Activated B cell treated with CpG ODN at 0.5 μM for 24 hours (primary cell): ENCODE measurements at places on chromosomes 2 and 18.

DNA sequence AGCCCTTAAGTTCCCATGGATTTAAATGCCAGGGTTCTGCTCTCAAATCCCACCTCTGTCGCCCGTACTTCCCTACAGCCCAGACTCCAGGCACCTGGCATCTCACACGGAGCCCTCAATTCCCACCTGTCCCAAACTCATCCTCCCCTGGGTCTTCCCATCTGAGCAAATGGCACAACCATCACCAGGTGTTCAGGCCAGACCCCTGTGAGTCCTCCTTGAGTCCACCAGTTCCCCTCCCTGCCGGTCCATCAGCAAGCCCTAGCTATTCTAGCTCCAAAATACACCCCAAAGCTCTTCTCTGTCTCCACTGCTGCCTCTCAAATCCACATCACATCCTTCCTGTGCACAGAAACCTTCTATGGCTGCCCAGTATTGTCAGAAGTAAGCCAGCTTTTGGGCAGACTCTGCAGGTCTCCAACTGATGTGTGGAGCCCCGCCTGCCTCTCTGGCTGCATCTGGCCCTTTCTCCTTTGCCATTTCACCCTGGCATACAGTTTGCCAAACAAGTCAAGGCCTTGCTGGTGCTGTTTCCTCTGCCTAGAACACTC, 67.7 kb downstream of the DNMT3A start:
- DNase-seq, result no peak

DNA sequence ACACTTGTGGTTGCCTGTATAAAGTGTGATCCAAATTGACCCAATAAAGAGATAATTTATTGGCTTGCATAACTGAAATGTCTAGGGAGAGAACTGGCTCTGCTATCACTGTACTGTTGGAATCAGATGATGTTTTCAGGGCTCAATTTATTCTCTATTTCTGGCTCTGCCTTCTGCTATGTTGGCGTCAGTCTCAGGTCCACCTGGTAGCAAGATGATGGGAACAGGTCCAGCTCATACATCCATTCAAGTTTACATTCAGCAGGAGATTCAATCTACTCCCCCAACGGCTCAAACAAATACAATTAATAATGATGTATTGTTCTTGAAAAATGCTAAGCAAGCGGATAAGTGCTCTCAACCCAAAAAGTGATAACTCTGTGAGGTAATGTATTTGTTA, 297.7 kb upstream of the SYT4 start:
- DNase-seq, result no peak

- no peak for DNase-seq
These were observed 225.4 kb downstream of the LRRTM4 start for GRCh38 chr2:77296791-77297190.

DNA sequence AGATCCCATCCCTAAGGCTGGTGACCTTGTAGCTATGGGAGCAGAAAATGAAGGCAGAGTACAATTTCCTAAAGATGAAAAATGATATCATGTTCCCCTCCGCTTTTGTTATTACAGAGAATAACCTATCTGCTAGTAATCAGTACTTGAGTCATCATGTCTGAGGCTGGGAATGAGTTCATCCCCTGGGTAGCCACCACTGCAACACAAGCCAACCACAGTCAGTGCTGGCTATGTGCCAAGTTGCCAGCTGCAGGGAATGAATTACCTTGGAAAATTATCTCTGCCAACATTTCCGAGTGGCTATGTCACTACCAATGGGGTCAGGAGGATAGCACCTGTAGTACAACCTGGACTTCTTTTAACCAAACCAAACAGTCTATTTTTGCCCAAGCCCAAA, 1094.7 kb upstream of the DDX18 start:
- no peak for DNase-seq

DNA sequence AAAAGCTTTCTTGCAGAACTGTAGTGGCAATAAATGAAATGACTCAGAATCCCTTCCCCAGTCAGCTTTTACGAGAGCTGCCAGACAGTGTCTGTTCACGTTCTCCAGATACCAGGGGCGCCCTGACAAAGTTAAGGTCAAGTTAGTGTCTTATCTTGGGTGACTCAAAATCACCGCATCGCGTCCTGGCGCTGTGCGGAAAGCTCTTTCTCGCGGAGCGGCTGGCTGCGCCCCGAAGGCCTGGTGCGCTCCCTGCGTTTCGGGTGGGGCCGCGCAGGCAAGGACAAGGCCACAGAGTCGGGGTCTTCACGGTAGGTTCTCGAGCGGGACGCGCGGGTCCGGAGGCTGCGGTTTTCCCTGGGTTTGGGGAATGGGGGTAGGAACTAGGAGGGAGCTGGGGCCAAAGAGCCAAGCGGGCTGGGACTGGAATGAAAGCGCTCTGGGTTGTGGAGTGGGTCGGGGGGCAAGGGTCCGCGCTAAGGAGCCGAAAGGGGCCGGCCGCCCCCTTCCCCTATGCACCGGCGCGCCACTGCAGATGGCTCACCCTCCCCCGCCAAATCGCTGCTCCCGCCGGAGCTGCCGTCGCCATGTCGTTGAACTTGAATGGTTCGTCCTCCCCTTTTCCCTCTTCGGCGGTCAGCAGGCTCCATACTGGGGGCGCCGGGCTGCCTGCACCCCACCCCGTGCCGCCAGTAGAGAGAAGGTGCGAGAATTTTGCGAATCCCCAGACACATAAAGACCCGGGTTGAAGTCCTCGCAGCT, 2.6 kb upstream of the HOXD11 start:
- no peak for DNase-seq

DNA sequence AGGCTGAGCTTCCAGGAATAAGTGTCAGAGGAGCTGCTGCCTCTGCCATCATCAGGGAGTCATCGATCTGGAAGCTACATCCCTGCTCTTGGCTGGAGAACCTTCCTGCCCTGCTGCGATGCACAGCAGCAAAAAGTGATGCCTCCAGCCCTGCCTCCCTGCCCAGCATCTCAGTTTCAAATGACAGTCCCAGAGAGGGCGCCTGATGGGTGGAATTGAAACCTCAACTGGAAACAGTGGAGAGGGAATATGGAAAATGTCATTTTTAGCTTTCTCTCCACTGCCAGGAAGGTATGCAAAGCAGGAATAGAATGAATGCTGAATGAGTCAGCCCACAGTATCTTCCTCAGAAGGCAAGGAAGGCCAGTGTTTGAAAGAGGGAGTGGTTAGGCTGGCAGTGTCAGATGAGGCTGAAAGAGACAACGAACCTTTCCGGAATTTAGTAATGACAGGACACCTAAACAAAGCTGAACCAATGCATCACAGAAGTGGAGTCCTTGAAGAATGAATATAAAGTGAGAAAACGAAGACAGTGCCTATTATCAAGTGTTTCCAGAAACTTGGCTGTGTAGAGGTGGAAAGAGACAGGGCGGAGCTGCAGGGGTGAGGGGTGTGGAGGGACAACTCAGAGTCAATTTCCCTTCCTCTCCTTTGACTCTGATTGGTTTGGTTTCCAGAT, 153.9 kb upstream of the NDUFV2 start:
- DNase-seq, result no peak

DNA sequence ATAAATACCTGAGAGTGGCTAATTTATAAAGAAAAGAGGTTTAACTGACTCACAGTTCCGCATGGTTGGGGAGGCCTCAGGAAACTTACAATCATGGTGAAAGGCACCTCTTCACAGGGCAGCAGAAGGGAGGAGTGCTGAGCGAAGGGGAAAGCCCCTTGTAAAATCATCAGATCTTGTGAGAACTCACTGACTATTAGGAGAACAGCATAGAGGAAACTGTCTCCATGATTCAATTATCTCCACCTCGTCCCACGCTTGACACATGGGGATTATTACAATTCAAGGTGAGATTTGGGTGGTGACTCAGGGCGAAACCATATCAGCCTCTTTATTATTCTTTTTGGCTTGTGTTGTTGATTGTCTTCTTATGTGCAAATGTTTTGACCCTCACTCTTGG, 76.2 kb downstream of the WDR7 start:
- no peak for DNase-seq

DNA sequence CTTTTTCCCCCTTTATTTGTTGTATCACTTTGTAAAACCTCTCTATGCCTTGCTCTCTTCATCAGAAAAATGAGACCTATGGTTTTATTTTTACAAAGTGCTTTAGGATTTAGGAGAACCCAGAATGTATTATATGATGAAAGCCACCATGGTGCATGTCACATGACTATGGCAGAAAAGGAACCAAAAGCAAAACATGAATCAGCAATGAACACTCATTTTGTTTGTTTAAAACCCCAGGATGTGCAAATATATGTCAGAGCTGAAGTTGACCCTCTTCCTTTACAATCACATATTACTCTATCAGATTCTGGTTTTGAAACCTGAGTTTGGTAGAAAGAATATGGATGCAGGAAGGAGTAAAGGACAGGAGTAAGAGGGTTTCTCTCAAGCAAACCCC, 70.0 kb downstream of the FIGN start:
- DNase-seq, result no peak

GRCh38 chr2:26645762-26646161, 4.6 kb upstream of the CIB4 start:
- no peak for DNase-seq

GRCh38 chr2:195442458-195443175, 214.4 kb upstream of the SLC39A10 start:
- no peak for DNase-seq

DNA sequence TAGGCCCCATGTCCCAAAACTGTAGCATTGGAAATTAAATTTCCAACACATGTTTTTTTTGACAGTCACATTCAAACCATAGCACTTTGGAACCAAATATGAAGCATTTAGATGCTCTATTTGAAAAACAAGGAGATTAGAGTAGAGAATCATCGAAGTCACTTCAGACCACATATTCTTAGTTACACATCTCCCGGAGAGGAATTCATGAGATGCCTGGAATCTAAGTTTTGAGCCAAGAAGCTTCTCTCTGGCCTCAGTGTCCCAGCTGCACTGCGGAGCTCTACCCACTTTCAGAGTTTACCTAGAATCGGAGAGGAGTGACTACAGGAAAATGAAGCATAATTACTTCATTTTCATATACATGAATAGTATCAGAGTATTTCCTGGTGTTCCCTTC, 385.9 kb downstream of the TNS1 start:
- DNase-seq, result no peak

DNA sequence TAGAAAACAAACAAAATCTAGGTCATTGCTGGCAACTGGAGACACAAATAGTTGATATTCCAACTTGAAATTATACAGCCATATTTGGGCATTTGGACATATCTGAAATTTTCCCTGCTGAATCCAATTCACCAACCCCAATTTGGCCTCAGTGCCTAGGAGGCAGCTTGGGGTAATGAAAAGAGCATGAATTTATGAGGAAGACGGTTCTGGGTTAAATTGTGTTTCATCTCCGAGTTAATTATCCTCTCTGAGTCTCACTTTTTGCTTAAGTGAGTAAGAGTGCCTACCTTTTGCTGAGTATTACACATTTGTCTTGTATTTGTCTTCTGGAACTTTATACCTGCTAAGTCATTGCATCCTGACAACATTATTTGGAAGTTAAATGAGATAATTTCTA, 1906.8 kb upstream of the PIK3C3 start:
- no peak for DNase-seq

DNA sequence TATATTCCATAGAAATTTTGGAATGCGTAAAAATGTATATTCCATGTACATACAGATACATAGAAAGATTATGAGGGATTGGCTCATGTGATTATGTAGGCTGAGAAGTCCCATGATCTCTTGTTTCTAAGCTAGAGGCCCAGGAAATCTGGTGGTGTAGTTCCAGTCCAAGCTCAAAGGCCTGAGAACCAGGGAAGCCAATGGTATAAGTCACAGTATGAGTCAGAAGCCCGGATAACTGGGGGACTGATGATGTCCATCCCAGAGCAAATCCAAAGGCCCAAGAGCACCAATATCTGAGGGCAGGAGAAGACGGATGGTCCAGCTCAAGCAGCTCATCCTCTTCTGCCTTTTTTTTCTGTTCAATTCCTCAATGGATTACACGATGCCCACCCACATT, 385.0 kb upstream of the KLHL29 start:
- no peak for DNase-seq

DNA sequence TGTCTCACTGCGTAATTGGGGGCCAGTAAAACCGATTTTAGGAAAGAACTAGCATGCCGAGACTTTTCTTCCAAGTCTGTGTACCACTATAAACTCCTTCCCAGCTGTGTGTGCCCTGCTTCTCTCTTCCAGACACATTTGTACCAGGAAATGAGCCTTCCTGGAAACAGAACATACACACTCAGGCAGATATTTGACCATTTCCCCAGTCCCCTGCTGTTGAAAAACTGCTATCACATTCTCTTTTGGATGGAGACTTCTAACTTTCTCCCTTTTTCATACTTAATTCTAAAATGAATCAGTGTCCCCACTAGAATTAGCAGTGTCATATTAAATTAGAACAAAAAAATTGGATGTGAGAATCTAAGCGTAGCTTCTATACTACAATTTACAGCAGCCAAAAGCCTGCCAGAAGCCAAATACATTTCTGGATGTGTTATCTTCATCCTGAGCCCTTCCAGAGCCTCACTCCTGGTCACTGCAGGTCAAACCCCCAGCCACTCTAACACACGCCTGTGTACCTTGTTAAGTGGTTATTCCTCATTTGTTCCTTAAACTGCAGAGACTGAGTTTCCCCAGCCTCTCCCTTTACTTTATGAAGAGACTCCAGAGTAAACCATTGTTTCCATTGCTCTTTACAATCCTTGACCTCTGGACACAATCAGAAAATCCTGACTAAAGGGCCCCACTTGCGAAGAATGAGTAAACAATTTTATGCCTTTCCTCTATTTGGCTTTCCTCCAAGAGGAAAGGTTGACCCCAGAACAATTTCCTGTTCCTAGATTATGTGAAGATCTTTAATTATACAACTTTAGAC, 20.4 kb downstream of the DSG4 start:
- DNase-seq, result no peak

DNA sequence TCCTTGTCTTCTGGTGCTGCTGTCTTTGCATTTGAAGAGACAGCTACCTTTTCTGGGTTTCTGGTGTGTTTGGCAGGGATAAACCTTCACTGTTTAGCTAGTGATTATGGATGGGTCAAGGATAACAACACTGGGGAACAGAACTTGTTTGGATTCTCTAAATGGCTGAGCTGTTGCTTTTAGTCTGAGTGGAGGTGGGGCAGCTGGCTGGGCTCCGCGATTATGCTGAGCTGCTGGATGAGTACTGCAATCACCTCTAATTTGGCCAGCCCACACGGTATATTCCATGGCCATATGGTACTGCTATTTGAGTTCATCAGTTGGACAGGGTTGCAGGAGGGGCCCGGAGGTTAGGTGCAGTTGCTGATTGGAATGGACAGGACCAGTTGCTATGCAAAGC, 361.6 kb upstream of the TFPI start:
- DNase-seq, result no peak

- DNase-seq, result no peak
These were observed 47.9 kb upstream of the ACMSD start for GRCh38 chr2:134790487-134790886.

- DNase-seq, result no peak
These were observed 130.6 kb downstream of the NXPH2 start for GRCh38 chr2:138649571-138649970.

- DNase-seq, result no peak
These were observed 12.6 kb upstream of the FIGN start for GRCh38 chr2:163748420-163748819.

DNA sequence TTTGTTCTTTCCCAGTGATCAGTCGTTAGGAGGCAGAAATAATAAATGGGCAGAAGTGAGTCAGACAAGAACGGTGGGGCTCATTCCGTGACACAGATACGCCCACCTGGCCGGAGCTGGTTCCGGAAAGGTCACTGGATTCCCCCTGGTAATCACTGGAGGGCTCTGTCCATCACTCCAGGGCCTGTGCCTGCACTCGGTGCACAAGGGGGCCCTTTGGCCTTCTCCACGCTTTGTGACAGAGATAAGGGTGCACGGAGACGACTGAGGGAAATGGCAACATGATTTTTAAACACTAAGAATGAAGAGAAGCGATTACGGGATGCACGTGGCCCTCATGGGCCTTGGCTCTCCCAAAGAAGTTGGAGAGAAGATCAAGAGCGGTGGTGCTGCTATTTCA, 84.4 kb downstream of the PTGR3 start:
- DNase-seq, result no peak

GRCh38 chr2:10057231-10058107, 14.1 kb downstream of the KLF11 start:
- DNase-seq, result no peak
